ENCODE measurements at places on chromosomes 4 and X. TPM values are rescaled to one million over a fixed set of nuclear protein-coding genes. Genes with fewer than 3 reads are reported as not detected.
A peak's percentile ranks its signal among the peaks of the same experiment; 100 is the strongest.

The NPY2R gene
- total RNA-seq, result not detected

The PRR32 gene
- not detected for total RNA-seq

The COL4A5 gene
- total RNA-seq, result not detected

The CENPVL2 gene
- not detected for total RNA-seq

The STATH gene
- not detected for total RNA-seq

DNA sequence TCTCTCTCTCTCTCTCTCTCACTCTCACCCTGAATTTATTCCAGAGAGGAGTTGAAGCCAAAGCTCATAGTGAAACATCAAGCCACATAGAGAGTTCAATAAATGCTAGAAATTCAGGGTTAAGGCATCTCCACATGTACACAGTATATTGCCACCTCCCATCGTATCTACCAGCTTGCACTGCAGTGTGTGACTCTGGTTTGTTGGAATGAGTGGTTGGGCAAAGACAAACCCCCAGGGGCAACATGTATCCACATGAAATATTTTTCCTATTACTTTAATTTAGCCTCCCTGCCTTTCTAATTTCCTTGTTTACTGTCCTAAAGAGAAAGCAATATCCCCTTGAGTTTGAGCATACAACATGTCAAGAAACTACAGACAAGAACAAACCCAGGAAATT is 247.3 kb downstream of the SPATA18 start:
- H3K27me3 ChIP-seq, result no peaks in the 10 kb centered on the region
- no peak overlapping the region for H3K4me3 ChIP-seq
- H3K36me3 ChIP-seq, result no peaks in the 10 kb centered on the region
- no peak for DNase-seq
- H3K4me1 ChIP-seq, result no peaks in the 10 kb centered on the region
- H3K27ac ChIP-seq, result no peak overlapping the region

GRCh38 chrX:25013632-25014365 is 2.0 kb downstream of the ARX start:
- H3K27ac ChIP-seq, result no peak overlapping the region
- H3K4me3 ChIP-seq, result no peak overlapping the region
- no peaks in the 10 kb centered on the region for H3K27me3 ChIP-seq
- DNase-seq, result no peak

DNA sequence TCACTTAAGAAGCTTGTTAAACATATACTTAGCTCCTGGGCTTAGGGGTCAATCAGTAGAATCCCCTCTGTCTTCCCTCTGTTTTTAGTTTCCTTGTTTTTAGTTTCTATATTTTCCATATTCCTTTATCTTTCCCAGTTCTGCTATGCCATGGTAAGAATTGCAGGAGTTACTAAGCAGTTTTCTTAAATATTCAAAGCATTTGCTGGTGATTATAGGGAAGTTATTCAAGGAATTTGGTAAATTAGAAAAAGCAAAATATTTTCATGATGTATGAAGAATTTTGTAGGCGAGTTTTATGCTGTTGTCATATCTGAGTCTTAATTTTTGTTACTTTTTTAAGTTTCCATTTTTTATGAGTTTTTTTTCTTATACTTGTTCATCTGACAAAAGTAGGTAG is 91.6 kb upstream of the NUDT6 start:
- no peaks in the 10 kb centered on the region for H3K27me3 ChIP-seq
- no peak overlapping the region for H3K27ac ChIP-seq
- no peak overlapping the region for H3K4me3 ChIP-seq
- no peaks in the 10 kb centered on the region for H3K4me1 ChIP-seq
- DNase-seq, result no peak

GRCh38 chrX:119410027-119410819 is 11.1 kb downstream of the SLC25A43 start:
- no peak for DNase-seq
- no peaks in the 10 kb centered on the region for H3K36me3 ChIP-seq
- H3K4me1 ChIP-seq, result no peaks in the 10 kb centered on the region
- no peaks in the 10 kb centered on the region for H3K27me3 ChIP-seq
- no peak overlapping the region for H3K4me3 ChIP-seq

DNA sequence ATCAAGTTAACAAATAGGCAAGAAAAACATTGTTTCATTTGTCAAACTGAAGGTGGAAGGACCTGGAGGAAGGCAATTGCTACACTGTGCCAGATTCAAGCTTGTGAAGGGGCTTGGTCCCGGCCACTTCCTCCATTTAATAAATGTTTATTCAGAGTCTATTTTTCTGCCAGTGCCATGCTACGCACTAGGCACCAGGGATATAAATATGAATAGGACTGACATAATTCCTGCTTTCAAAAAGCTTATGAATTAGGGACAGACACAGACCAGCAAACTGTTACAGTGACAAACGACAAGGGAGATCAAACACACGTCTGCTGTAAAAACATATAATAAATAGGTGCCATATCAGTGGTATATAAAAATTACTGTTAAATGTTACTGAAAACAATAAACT is 571 bp downstream of the TLR6 start:
- no peaks in the 10 kb centered on the region for H3K36me3 ChIP-seq
- DNase-seq, result peak; percentile 67
- no peaks in the 10 kb centered on the region for H3K27me3 ChIP-seq
- H3K4me1 ChIP-seq, result peaks cover 38% of the 10 kb centered on the region

GRCh38 chr4:38805530-38806145 is 1.0 kb upstream of the TLR1 start:
- peak; percentile 87 for DNase-seq
- peak overlapping the region; percentile 97 for H3K4me3 ChIP-seq
- H3K4me1 ChIP-seq, result peaks cover 32% of the 10 kb centered on the region
- peak overlapping the region; percentile 72 for H3K27ac ChIP-seq

DNA sequence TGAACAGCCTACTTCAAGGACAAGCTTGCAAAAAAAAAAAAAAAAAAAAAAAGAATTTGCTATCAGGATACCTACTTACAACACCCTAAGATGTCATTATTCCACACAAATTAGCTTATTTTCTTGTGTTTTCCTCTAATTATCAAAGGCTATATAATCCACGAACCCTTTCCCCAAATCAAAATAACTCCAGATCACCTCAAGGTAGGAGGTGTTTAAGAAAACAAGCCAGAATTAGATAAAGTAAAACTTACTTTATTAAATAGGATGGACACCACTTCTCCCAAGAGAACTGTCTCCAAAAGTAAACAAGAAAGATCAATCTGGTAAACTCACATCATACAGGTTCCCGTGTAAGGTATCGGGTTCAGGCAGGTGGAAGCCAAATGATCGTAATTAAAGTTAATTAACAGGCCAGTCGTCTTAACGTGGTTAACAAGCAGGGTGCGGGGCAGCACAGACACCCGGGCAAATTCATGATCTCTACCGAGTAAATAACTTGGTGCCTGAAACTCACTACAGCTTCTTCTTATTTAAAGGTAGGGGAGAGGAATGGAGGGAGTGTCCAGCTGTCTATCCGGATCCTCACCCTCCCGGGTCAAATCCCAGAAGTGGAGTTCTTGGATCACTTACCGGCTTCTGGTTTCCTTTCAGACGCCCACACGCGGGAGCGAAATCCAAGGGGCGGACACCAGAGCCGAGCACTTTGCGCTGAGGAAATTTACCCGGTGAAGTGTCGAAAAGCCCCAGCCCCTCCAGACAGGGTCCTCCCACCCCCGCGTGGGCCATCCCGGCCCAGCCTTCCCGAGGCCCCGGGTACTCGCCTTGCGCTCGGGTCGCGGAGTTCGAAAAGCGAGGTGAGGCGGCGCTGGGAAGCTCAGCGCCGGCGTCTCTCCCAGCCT is 708 bp downstream of the ARAP2 start:
- H3K27me3 ChIP-seq, result no peaks in the 10 kb centered on the region
- no peaks in the 10 kb centered on the region for H3K36me3 ChIP-seq
- no peak for DNase-seq
- peak overlapping the region; percentile 93 for H3K27ac ChIP-seq
- peaks cover 22% of the 10 kb centered on the region for H3K4me1 ChIP-seq

DNA sequence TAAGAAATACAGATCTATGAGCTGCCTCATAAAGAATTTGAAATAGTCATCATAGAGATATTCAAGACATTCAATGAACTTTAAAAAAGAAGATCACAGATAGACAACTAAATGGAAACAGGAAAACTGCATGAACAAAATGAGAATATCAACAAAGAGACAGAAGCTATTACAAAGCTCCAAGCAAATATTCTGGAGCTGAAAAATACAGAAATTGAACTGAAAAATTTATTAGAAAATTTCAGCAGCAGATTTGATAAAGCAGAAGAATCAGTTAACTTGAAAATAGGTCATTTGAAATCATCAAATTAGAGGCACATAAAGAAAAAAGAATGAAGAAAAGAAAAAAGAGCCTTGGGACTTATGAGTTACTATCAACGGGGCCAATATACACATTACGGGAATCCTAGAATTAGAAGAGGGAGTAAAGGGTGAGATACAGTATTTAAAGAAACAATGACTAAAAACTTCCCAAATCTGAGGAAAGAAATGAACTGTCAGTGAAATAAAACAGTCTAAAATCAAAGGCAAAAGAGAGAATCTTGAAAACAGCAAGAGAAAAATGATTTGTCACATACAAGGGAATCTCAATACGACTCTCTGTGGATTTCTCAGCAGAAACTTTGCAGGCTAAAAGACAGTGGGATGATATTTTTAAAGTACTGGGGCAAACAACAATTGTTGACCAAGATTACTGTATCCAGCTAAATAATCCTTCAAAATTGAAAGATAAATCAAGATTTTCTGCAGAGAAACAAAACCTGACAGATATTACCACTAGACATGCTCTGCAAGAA is 641.6 kb downstream of the ANKRD50 start:
- H3K27me3 ChIP-seq, result no peaks in the 10 kb centered on the region
- no peak overlapping the region for H3K4me3 ChIP-seq
- no peak for DNase-seq
- no peaks in the 10 kb centered on the region for H3K4me1 ChIP-seq

DNA sequence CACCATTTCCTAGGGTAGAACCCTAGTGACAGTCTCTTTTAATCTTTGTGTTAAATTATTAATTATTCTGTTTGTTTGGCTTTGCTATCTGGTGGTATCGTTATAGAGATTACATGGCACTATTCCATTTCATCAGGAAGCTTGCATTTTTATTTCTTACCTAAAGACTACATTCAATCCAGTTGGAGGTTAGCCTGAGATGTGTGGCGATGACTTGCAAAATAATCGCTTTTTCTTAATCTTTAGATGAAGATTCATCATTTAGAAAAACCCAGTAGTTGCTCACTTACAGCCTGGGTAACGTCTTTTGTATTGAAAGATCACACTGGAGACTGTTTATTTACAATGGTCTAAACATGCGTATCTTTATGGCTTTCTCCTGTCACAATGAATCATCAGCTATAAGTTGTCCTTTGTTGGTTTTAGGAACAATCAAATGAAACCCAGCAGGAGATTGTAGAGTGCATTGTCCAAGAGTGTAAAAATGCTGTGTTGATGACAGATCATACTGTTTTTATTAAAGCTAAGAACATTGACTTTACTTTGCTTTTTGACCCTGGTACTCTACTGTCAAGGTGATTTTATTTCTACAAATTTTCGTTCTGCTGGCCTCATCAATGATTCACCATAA is 281.7 kb upstream of the PITX2 start:
- H3K27ac ChIP-seq, result no peak overlapping the region
- H3K27me3 ChIP-seq, result no peaks in the 10 kb centered on the region
- no peak overlapping the region for H3K4me3 ChIP-seq
- no peaks in the 10 kb centered on the region for H3K36me3 ChIP-seq
- no peaks in the 10 kb centered on the region for H3K4me1 ChIP-seq

GRCh38 chr4:147943159-147943638 is 211.3 kb downstream of the ARHGAP10 start:
- H3K36me3 ChIP-seq, result no peaks in the 10 kb centered on the region
- no peak overlapping the region for H3K4me3 ChIP-seq
- peaks cover 5% of the 10 kb centered on the region for H3K4me1 ChIP-seq
- H3K27ac ChIP-seq, result no peak overlapping the region
- DNase-seq, result peak; percentile 6

- DNase-seq, result no peak
- H3K27ac ChIP-seq, result no peak overlapping the region
- H3K27me3 ChIP-seq, result no peaks in the 10 kb centered on the region
- H3K36me3 ChIP-seq, result no peaks in the 10 kb centered on the region
Measured at GRCh38 chrX:140342410-140342809, 162.5 kb downstream of the SOX3 start.

DNA sequence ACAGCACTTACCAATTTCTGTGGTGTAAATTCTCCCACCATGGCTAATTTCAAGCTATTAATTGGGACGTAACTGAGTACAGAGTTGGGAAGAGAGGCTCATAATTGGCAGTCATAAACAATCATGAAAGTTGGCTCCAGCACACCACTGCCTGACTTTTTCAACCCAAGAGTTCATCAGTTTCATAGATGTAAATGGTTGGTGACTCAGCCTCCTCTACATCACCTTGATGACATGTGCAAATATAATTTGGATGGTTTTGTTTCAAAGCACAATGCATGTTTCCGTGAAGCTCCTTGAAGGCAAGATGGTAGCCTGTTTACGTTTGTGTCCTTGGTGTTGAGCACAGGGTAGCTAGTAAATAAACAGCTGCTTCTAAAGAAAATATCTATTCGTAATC is 235.1 kb downstream of the LDB2 start:
- DNase-seq, result no peak
- H3K27me3 ChIP-seq, result no peaks in the 10 kb centered on the region
- no peaks in the 10 kb centered on the region for H3K36me3 ChIP-seq
- no peaks in the 10 kb centered on the region for H3K4me1 ChIP-seq
- H3K27ac ChIP-seq, result no peak overlapping the region

GRCh38 chr4:139768366-139768765 is 102.7 kb downstream of the MGST2 start:
- H3K27me3 ChIP-seq, result no peaks in the 10 kb centered on the region
- DNase-seq, result no peak
- H3K27ac ChIP-seq, result no peak overlapping the region

DNA sequence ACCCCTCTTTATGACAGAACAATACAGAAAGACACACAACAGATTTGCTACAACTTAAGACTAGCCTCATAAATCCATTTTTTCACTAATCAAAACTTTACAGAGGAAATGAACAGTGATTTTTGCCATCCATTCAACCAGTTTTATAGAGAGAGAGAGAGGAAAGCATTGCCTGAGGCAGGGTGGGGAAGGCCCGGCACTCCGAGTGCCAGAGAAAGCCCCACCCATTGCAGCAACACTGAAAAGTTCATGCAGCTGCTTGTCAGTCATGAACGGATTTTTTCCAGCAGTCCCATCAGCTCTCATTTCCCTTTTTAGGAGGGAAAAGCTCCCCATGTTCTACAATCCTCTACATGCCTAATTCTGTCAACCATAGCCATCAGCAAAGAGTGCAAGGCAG is 236.9 kb downstream of the CHIC1 start:
- H3K4me1 ChIP-seq, result no peaks in the 10 kb centered on the region
- H3K36me3 ChIP-seq, result no peaks in the 10 kb centered on the region
- no peak overlapping the region for H3K4me3 ChIP-seq
- H3K27me3 ChIP-seq, result no peaks in the 10 kb centered on the region
- DNase-seq, result no peak
- no peak overlapping the region for H3K27ac ChIP-seq
